Amygdala (tissue), 56 donors: ENCODE measurements at places on chromosomes 5 and 9.

- no peak for DNase-seq
Observed at GRCh38 chr9:135302329-135303279, 177.0 kb upstream of the PPP1R26 start.

DNA sequence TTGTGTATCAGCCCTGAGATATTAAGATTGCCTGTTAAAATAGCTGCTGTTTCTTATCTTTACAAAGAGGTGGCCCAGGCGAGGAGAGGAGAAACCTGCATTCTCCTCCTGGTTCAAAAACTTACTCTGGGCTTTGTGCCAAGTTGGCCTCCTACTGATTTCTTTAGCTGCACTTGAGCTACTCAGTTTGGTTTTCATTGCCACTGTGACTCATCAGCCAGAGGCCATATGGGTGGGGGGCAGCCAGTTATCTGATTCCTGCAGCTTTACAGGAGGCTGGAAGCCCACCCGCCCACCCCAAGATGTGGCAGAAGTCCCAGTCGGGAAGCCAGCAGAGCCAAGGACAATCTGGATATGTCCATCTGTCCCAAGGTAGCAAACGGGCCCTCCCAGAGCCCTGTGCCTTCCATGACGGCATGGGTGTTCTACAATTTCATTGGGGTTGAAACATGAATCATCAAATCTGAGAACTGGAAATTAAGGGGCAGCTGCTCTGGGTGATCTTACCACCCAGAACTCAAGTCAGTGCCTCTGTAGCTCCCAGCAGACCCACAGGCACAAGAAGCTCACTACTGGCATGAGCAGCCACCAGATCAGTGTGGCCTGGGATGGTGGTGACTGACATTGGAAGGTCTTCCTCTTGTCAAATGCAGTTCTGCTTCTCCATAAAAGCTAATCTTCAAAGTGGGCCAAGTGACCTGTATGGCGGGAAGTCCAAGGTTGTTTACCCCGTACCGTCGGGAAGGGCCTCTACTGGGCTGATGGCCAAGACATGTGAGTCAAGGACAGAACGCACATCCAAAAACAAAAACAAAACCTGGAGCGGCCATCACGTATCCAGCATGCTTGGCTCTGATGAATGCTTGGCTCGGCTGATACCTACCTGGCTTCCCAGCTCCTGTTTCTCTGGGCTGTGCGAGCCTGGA is 15.6 kb downstream of the FCN2 start:
- no peak for DNase-seq

DNA sequence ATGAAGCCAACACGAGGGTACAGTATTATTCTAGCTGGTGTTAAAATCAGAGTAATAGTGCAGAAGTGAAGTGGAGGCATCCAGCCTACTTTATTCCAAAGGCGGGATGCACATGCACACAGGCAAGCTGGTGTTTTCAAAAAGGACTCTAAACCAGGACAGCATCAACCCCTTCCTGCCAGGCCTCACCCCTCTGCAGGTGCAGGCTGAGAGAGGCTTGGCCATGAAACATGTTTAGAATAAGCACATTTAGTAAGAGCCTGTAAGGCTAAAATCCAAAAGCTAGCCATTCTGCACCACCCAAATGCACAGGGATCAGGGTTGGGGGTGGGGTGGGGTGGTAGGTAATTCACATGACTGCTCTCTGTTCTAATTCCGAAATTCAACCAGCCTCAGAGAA is 71.2 kb downstream of the SHC3 start:
- no peak for DNase-seq

DNA sequence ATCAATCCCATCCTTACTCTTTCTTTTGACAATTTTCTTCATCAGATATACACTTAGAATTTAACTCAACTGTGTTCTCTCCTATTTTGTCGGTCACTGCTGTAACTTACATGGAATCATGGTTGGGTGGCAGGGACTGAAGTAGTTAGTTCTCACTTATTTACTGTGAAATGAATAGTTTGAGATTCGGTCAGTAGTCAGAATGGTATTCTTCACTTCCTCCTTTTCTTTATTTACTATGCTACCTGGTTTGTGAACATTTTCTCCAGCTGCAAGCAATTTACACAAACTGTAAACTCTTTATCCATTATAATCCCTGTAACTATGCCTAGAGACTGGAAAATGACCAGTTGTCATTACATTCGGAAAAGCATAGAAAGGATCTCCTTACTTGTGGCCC is 41.5 kb upstream of the GDNF start:
- DNase-seq = no peak

DNA sequence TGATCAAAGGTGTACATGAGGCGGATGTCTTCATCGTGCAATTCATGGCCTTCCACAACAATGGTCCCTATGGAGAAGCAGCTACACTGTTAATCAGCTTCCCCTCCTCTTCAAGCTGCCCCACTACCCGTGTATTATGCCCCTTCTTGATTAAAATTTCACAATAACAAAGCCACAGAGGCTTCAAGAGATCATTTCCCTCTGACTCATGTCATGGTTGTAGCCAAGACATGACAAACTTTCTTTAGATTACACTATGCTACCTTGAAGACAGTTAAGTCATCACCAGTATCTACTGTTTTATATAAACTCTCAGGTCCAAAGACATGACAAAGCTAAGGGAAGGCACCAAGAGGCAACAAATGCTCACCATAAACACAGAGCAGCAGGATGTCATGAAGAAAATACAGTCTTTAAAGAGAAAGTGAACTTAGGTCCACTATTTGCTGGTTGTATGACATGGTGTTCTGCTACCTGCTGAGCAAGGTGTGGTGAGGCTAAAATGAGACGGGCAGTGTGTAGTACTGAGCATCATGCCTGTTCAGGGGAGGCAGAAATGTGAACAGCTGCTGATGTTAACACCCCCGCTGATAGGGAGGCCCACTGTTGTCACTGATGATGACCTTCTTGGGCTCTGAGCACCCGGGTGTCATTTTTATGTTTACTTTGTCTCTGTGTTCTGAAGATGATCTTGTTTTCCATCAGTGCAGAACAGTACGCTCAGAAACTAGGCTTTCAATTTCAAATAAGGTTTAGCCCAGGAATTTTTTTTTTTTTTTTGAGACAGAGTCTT is 48.3 kb downstream of the IARS1 start:
- DNase-seq = no peak

GRCh38 chr9:114387680-114388356 is at the start of gene AKNA:
AKNA (minus strand) TSS chr9:114387982; CDS start chr9:114381333, 6,649 bp downstream.
- DNase-seq = peak; percentile 42

DNA sequence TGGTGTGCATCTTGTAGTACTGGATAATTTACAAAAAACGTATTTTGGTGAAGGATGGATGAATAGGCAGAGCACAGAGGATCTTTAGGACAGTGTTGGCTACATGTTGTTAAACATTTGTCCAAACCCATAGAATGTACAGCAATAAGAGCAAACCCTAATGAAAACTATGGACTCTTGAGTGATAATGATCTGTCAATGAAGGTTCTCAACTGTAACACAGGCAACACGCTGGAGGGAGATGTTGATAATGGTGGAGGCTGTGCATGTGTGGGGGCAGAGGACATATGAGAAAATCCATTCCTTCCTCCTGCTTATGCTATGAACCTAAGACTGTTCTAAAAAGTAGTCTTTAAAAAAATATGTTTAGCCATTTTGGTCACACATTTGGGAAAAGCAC is 194.0 kb downstream of the FER start:
- DNase-seq = no peak

DNA sequence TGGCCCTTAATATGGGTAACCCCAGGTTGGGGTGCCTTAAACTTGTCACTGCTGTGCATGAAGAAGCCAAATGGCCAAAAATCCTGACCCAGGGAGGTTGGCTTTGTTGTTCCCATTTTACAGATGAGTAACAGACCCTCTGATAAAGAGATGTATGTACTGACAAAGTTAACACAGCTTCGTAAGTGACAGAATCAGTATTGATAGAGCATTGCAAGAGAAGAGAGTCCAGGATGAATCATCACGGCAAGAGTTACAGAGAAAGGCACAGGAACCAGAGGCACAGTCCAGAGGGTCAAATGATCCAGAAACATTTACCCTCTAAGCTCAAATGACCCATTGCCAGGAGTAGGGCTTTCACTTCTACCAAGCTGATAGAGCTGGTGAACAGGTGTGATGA is 103.8 kb upstream of the SMC2 start:
- no peak for DNase-seq
